ENCODE measurements at places on chromosomes 6 and 20. TPM values are rescaled to one million over a fixed set of nuclear protein-coding genes. Genes with fewer than 3 reads are reported as not detected.

PRSS35 gene
- 0.14 TPM for total RNA-seq

PRICKLE4 gene
- total RNA-seq, result 0.75 TPM

FAXC gene
- 5.9 TPM for total RNA-seq

FOXS1 gene
- 0.53 TPM for total RNA-seq

RWDD2A gene
- 1.6 TPM for total RNA-seq

SYNDIG1 gene
- total RNA-seq, result 1.4 TPM

BPIFB4 gene
- not detected for total RNA-seq

STAU1 gene
- total RNA-seq, result 53.1 TPM

CFAP206 gene
- total RNA-seq, result 0.58 TPM

FRS3 gene
- total RNA-seq, result 2.3 TPM

HAO1 gene
- total RNA-seq, result not detected

ZHX3 gene
- total RNA-seq, result 6.8 TPM

METTL24 gene
- not detected for total RNA-seq

PHF20 gene
- total RNA-seq, result 33.8 TPM

MRAP2 gene
- total RNA-seq, result 1.8 TPM

ACSS1 gene
- 21.0 TPM for total RNA-seq

MYCT1 gene
- total RNA-seq, result 0.05 TPM

FRK gene
- total RNA-seq, result 1.0 TPM

GTF3C6 gene
- 96.2 TPM for total RNA-seq

CRIP3 gene
- total RNA-seq, result 0.27 TPM

OXT gene
- not detected for total RNA-seq

CHRNA4 gene
- 0.38 TPM for total RNA-seq

HSPA12B gene
- total RNA-seq, result 0.70 TPM

TMEM63B gene
- total RNA-seq, result 14.1 TPM

GPR6 gene
- total RNA-seq, result not detected

AVP gene
- not detected for total RNA-seq

HLA-DPB1 gene
- not detected for total RNA-seq

SIGLEC1 gene
- total RNA-seq, result 0.02 TPM

COX7A2 gene
- total RNA-seq, result 295 TPM

FAM209B gene
- total RNA-seq, result 0.33 TPM

KCNQ5 gene
- 1.3 TPM for total RNA-seq

EYS gene
- 0.11 TPM for total RNA-seq

BHLHE23 gene
- not detected for total RNA-seq

BRD2 gene
- 121 TPM for total RNA-seq

TSBP1 gene
- not detected for total RNA-seq

NOX3 gene
- total RNA-seq, result not detected

MRPL2 gene
- 57.9 TPM for total RNA-seq

COL9A3 gene
- total RNA-seq, result 0.49 TPM

PHACTR1 gene
- total RNA-seq, result 0.11 TPM

PSMB8 gene
- 18.4 TPM for total RNA-seq

HLA-E gene
- total RNA-seq, result 58.6 TPM

HLA-DQB2 gene
- not detected for total RNA-seq

SDC4 gene
- 111 TPM for total RNA-seq

CDSN gene
- 0.05 TPM for total RNA-seq

ABHD16B gene
- total RNA-seq, result not detected

FAM184A gene
- total RNA-seq, result not detected

TINAG gene
- not detected for total RNA-seq

BPIFB1 gene
- 0.05 TPM for total RNA-seq

C20orf202 gene
- total RNA-seq, result not detected

MPIG6B gene
- total RNA-seq, result not detected

UBE2C gene
- 229 TPM for total RNA-seq

SEMG1 gene
- not detected for total RNA-seq

Data from A549 treated with AZD2906 at 1 μM for 4 hours (cell line).